ELF-1 (cell line): ENCODE measurements at places on chromosomes 13 and 19.

DNA sequence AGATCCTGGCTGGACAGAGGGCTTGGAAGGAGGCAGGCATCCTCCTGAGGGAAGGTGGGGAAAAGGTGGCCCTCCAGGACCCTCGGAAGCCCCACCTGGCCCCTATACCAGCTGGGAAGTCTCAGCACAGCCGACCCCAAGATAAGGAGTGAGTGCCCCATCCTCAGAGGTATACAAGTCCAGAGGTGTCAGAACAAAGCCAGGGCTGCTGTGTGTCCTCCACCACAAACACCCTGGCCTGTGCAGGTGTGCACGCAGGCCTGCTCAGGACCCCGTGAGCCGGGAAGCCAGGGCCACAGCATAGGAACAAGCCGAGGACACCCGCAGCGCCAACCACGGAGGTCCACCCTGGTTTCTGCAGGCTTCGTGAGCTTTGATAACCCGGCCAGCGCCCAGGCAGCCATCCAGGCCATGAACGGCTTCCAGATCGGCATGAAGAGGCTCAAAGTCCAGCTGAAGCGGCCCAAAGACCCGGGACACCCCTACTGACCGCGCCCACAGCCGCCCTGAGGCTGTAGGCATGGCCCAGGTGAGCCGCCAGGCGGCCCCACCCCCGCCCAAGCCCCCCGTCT lies 68.6 kb downstream of the CELF5 start:
- DNase-seq, result no peak

GRCh38 chr19:14762111-14762510 lies 16.2 kb downstream of the ADGRE2 start:
- no peak for DNase-seq

DNA sequence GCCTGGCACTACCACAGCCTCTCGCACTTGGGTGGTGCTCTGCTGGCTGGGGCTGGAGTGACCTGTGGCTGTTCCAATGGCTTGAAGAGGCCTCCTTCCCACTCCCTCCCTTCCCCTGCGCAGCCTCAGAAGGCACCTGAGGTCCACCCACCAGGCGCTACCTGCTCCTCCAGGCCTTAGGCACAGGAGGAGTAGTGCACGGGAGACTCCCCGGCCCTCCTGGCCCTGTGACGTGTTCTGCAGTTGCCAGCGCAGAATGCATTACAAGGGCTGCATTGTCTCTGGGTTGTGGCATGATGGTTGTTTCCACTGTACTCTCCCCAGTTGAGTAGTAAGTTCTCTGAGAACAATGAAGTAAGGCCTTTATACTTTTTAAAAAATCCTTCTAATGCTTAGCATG lies 128.6 kb downstream of the TEX29 start:
- no peak for DNase-seq

- no peak for DNase-seq
Measured at GRCh38 chr19:4516199-4516938, 1.9 kb downstream of the PLIN4 start.

DNA sequence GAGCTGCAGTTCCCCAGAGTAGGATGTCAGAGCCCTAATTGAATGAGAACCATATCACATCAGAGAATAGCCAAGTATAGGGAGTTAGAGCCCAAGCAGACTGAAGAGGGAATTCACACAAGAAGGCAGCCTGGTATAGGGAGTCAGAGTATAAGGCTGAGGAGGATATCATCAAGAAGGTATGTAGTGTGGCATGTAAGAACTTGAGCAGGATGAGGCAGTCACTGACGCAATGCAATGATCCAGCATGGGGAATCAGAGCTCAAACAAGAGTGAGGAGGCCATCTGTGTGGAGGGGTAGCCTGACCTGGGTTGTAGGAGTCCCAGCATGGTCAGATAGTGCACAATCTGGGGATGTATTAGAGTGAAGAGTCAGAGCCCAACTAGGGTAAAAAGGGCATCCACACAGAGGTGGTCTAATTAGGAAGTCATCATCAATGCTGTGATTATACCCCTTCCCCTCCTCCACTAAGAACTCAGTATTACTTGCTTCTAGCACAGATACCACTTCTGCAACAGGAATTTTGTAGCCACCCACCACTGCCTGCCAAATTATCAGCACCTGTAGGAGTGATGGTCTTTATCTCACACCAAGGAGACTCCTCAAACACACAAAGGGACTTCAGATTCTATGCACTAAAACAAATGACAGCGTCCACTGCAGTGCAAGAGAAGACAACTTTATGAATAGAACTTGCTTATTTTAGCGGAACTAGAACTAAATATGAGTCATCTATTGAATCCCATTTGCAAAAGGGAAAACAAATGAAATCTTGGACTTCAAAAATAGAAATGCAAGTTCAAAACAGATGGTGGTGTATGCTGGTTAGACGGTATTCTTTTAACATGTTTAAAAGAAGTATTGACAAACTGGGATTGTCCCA lies 107.2 kb downstream of the FNDC3A start:
- no peak for DNase-seq

DNA sequence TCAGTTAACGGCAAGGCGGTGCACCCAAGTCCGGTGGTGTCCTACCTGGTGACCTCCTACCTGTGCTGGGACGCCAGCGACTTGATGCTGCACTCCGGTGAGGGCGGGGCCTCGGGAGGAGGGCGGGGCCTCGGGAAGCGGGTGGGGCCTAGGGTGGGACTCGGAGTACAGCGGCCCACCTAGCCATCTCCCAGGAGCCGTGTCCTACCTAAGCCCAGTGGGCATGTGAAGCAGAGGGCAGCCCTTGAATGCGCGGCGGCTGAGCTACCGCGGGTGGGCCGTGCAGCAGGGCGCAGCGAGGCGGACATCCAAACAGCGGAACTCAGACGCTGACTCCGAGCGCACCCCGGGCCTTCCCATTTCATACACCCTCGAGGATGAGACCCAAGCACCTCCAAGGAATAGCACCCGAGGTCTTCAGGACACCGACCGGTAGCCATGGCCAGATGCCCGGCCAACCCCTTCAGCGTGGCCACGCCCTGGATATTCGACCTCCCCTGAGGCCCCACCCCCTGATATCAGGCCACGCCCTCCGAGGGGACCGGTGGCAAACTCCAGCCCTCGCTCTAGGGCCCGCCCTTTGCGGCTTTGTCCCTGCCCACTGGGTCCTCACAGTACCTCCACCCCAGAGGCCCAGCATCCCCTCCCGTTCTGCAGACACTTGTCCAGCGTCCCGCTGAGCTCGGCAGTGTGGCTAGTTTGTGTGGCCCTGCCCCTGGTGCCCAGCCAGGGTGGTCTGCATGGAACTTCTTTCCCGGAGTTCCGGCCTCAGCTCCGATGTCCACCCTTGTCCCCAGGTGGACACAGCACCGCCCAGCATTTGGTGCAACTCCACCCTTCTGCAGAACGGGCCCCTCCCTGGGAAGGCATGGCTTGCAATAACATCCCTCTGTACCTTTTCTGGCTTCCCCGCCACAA lies 5.4 kb downstream of the KLK1 start:
- DNase-seq, result peak; percentile 86

DNA sequence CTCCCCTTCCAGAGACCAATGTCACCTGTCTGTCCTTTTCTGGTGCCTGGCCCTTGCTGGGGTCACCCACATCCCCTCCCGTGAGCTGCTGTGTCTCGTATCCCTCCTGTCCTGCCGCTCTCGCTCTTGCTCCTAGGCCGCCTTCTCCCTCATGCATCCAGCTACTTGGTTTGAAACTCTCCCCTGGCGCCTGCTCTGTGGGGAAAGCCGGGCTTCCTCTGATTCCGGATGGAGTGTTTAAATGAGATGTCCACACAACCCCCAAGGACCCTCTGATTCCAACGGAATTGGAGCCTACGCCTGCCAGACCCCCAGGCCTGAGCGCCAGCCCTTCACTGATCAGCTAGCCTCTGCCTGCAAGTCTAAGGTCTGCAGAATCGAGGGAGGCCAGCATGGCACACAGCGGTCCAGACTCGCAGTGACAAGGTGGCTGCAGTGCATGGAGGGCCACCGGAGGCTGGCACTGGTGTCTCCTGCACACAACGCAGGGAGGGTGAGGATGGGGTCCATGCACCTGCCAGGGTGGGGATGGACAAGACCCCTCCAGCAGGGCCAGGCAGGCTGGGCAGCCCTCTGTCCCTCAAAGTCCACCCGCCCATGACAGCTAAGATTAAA lies 47.2 kb downstream of the RFX2 start:
- no peak for DNase-seq

DNA sequence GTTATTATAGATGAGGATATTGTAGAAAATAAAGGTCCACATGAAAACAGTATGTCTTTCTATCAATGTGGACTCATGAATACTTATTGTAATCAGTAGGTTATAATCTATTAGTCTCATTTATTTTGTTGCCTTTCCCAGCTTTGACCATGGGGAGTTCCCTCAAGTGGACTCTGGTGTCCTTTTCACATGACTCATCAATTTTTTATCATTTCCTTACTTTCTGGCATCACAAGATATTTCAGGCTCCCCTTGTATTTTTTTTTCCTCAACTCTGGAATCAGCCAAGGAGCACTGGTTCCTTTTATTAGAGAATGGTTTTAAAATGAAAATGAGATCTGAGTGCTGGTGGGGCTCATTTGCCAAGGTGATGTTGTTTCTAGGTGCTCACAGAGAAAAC lies 63.4 kb upstream of the DIAPH3 start:
- DNase-seq, result no peak

- peak; percentile 70 for DNase-seq
Measured at GRCh38 chr19:10431254-10431942, 11.1 kb downstream of the PDE4A start.

- DNase-seq, result no peak
Measured at GRCh38 chr19:9671655-9672054, 3.2 kb downstream of the ZNF562 start.

GRCh38 chr13:76709851-76710250 lies 176.4 kb downstream of the KCTD12 start:
- DNase-seq, result no peak
